Activated gamma-delta T cell treated with Interleukin-2 at 50 U/mL for 16 hours (primary cell): ENCODE measurements at places on chromosomes 12 and 14.

DNA sequence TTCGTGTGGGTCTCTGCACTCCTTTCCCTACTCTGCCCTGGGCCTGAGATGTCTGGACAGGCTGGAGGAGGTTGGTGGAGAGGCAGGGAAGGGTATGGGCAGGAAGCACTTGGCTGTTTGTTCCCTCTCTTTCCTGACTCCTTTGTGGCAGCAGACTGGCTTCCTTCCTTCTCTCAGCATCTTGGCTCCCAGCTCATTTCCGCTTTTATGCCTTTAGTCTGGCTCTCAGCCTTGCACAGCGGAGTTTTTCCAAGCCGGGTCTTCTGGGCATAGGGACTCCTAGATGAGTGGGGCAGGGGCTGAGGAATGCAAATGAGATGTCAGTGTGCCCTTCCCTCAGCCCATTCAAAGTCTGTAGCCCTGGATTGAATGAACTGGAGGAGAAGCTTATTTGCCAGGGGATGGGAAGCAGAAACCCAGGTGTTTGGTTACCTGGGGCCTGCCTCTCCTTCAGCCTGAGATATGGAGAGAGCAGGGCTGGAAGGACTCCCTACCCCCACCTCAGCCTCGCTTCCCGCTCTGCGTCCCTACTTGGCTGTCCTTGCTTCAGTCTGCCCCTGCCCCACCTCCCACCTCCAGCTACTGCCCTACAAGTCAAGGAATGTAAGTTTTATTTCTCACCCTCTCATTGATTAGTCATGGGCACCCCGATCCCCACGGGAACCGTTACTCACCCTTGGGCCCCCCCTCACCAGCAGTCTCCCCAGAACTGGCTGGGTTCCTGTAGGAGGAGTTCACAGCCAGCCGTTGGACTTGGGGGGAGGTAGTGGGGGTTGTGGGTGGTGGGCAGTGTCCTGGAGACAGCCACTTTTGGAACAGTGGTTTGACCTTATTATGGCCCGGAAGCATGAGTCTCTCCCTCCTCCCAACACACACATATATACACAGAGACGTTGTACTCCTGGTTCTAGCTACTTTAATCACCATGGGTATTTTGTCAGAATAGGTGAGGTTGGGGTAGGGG, 9.3 kb upstream of the ITGA5 start:
- no peak for DNase-seq

- DNase-seq = no peak
Observed at GRCh38 chr12:11785712-11786111, 136.2 kb downstream of the ETV6 start.

DNA sequence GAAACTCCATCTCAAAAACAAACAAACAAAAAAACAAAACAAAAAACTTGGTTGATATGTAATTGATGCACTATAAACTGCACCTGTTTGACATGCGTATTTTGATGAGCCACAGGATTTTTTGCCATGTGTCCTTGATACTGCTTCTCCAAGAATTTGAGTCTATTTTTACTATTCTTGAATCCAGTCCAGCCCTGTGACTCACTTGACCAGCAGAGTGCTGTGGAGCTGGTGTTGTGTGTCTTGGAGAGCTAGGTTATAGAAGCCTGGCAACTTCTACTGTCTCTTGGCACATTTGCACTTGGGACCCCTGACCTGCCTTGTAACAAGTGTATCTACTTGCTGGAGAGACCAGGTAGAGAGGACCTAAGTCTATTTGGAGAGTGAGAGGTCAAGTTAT, 52.0 kb downstream of the KLRG1 start:
- DNase-seq = no peak

- DNase-seq = no peak
Observed at GRCh38 chr14:65425885-65426284, 13.4 kb downstream of the FUT8 start.

GRCh38 chr12:49553512-49554088, 14.3 kb downstream of the MCRS1 start:
- no peak for DNase-seq

DNA sequence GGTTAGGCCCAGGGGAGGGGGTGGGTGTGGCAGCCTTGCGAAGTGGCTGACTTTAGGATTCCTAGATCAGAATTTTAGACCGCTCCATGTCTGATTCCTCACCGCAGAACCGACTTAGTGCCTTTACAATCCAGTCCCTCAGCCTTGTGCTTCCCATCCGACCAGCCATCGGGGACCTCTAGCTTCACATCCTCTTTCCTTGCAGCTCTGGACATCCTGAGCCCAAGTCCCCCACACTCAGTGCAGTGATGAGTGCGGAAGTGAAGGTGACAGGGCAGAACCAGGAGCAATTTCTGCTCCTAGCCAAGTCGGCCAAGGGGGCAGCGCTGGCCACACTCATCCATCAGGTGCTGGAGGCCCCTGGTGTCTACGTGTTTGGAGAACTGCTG, 557 bp downstream of the COPS7A start:
- peak; percentile 4 for DNase-seq

DNA sequence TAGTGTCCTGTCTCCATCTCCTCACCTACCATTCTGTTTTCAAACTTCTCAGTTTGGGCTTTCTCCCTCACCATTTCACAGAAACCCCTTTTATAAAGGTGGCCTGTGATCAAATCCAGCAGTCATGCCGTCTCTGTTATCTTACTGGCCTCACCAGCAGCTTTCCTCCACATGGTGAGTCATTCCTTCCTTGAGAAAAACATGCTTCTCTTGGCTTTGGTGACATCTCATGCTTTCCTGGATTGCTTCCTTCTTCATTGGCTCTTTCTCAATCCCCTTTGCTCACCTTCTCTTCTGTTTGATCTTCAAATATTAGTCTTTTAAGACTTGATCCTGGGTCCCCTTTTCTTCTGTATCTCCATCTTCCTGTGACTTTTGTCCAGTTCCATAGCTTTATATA, 164.9 kb downstream of the ANO4 start:
- no peak for DNase-seq

GRCh38 chr12:80422550-80422949, 21.5 kb upstream of the PTPRQ start:
- DNase-seq = no peak

DNA sequence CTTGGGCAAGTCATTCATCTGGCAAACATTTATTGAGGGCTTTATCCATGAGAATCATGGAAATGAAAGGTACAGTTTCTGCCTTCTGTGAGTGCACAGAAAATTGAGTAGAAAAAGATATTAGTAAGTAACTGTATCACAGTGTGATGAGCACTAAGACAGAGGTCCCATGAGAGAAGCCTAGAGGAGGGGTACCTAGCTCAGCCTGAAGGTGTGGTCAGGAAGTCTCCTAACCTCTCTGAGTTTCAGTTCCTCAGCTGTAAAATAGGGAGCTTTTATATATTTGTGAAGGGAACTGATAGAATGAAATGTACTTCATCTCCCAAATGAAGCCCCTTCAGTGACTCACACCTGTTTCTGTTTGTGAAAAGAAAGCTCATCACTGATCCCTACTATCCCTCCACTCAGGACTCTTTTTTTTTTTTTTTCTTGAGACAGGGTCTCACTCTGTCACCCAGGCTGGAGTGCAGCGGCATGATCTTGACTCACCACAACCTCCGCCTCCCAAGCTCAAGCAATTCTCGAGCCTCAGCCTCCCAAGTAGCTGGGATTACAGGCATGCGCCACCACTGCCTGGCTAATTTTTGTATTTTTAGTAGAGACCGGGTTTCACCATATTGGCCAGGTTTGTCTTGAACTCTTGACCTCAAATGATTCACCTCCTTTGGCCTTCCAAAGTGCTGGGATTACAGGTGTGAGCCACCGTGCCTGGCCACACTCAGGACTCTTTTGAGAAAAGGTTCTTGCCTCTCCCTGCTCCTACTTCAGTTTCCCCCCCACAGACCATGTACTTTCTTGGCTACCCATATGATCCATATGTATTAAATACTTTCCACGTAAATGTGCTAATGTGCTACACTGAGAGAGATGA, 93.7 kb upstream of the FUT8 start:
- no peak for DNase-seq

DNA sequence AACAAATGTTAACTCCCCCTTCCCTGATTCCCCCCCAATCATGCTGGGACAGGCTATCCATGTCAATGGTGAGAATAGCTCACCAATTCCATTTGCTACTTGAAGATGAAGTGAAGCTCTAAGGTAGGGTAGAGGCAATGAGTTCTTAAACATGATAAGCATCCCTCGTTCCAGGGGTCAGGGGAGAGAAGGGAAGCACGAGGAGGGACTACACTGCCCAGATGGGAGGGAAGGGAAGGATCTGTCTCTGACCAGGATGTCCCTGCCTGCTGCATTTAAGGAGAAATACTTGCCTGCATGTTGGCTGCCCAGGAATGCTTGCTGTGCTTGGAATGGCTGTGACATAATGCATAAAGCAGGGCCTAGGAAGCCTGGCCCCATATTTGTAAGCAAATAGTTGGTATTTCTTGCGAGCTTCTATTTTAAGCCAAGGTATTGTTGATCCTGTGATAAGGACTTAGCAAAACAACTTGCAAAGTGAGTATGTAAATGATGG, 155.1 kb downstream of the CEP83 start:
- no peak for DNase-seq

- DNase-seq = no peak
Observed at GRCh38 chr12:132367852-132368251, 38.5 kb upstream of the GALNT9 start.

DNA sequence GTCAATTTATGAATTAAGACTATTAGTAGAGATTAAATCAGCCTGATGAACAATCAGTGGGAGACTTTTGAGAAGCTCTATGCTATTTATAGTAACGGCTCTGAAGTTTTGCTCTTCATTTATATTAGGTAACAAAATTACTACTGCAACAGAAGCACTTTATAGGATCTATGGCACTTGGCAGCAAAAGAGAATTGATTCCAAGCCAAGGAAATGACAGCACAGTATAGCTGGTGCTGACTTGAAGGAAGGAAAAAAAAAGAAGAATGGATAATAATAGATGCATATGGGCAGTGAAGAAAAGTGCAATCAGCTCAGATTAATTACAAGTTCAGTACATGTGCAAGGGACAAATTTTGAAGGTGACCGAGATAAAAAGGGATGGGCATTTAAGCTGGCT, 228.2 kb upstream of the PPFIA2 start:
- DNase-seq = no peak

- DNase-seq = no peak
Observed at GRCh38 chr12:46459861-46460545, 87.4 kb upstream of the SLC38A2 start.

DNA sequence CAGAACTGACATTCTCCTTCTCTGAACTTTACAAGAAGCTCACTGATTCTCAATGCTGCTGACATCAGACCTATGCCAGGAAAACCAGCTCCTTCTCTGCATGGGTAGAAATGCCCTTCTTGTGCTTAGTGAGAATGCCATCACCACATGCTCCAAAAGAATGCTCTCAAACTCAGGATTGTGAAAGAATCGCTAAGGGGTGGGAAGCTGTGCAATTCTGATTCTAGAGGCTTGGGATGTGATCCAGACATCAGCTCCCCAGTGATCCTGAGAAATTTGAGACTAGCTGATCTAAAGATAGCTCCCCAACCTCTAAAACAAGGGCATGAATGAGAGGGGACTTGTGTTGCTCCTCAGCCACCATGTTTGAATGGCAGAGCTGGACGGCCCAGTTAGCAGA, 113.2 kb downstream of the DPF3 start:
- DNase-seq = no peak

DNA sequence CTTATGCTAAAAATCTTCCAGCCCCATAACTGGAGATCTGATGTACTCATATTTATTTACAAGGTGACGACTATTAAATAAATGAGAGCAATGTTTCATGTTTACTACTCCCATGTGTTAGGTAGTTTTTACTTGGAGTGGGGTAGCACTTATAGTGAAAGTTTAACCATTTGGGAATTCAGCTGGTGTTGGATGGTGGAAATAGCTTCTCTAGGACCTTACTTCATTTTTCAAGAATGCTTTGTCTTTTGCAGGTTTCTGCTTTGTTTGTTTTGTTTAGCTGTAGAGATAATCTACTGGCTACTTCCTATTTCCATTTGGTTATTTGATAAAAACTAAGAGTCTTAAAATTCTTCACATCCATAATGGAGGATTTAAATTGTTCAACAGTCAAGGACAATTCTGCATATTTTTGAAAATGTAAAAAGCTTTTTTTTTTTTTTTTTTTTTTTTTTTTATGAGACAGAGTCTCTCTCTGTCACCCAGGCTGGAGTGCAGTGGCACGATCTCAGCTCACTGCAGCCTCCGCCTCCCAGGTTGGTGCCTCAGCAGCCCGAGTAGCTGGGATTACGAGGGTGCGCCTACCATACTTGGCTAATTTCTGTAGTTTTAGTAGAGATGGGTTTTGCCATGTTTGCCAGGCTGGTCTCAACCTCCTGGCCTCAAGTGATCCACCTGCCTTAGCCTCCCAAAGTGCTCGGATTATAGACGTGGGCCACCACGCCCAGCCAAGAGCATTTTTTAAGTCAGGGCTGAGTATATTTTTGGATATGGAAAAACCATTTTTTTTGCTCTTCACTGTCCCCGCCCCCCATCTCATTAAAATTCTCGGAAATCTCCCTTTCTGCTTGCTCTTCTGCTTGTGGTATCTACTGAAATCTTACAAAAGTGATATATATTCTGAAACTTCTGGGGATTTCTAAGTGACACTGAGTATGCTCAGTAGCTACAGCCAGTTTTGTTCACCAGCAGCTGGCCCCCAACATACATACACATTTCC, 1.4 kb upstream of the ABCD2 start:
- DNase-seq = peak; percentile 23

DNA sequence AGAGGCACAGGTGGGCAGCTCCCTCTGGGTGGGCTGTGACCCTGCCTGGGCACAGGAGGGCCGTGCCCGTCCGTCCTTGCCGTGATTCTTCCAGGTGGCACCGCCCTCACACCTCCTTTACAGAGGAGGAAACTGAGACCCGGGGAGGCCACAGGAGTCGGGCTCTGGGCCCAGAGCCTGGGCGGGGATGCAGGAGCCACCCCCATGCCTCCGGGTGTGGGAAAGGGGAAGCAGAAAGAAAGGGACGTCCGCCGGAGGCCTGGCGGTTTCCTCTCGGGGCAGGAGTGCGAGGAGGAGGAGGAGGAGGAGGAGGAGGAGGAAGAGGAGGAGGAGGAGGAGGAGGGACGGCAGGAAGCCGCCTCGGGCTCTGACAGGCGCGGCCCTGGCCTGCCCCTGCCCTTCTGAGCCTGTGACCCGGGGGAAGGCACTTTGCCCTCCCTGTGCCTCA, 23.0 kb downstream of the SH2B3 start:
- no peak for DNase-seq

- no peak for DNase-seq
Observed at GRCh38 chr14:49769171-49769570, 1.2 kb downstream of the KLHDC2 start.

- DNase-seq = no peak
Observed at GRCh38 chr12:68745376-68745903, 536 bp upstream of the SLC35E3 start.
